ENCODE measurements at places on chromosomes 2 and 18.

DNA sequence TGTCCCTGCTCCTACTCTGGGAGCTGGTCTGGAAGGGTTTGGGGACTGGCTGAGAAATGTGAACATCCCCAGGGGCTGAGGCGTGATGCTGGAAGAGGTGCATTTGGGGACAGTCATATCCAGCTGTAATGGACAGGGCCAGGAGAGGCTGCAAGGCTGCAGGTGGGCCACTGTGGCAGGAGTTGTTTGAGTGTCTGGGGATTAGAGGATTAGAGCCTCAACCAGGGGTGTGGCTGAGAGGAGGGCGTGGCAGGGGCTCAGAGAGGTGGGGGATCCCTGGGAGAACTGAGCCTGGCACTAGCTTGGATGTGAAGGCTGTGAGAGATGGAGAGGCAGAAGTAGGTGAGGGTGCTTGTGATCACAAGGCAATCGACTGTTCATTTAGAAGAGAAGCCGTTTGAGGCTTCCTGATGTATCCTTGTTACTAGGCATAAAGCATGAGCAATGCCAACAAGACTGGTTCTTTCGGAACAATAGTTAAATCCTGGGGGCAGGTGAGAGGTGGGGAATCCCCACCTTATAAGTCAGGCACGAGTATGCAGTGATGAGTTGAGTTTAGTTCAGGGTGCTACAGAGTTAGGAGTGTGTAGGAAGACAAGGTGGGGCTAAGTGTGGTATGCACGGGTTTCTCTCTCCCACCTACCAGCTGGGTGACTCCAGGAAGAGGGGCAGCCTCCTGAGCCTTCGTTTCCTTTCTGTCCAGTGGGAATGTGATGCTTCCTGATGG is 31.9 kb downstream of the SH3RF3 start:
- DNase-seq, result no peak

DNA sequence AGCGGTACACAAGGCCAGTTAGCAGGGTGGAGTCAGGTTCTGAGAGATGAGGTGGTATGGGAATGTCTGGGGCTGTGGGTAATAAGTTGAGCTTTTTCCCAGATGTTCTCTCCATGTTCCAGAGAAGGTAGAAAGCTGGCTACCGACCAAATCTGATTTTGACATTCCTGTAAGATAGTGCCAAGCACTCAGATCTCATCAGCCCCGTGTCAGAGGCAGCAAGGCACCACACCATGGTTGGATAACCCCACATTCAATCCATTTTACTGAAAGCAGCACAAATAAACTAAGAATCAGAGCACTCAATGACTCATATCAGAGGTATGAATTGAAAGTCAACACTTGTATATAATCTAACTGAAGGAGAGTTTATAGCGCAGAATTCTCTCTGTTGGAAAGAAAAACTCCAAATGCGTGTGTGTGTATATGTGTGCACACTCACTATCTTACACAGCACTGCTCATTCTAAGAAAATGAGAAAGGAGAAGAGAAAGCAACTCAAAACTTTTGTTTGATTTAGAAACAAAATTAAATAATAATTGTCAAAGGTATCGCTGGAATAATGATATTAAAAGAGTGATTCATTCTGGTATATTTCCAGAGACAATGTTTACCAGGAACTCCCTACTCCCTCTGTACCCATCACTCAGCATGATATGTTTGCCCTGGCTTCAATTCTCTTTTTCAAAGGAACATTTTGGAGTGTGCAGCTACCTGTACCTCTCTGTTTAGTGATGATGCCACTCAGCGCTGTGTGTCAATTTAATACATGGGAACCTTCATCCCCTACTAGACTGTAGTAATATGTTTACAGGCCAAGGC is 375.1 kb upstream of the ID2 start:
- DNase-seq, result no peak

DNA sequence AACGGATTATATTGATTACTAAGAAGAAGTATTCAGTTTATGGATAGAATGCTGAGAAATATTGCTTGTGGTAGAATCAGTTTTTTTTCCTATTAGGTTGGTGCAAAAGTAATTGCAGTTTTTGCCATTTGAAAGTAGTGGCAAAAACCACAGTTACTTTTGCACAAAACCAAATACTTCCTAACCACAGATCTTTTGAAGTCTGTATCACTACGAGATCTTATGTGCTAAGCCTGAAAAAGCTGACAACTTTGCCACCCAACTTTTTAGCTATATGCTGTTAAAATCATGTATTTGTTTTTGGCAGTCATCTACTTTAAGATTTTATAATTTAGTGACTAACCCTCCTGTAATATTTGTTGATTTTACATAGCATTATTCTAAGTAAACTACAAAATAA is 24.6 kb downstream of the DNAJC10 start:
- DNase-seq, result no peak

- no peak for DNase-seq
Observed at GRCh38 chr2:46245869-46246268, 51.3 kb upstream of the EPAS1 start.

GRCh38 chr18:78573773-78574172 is 405.8 kb upstream of the SALL3 start:
- no peak for DNase-seq

DNA sequence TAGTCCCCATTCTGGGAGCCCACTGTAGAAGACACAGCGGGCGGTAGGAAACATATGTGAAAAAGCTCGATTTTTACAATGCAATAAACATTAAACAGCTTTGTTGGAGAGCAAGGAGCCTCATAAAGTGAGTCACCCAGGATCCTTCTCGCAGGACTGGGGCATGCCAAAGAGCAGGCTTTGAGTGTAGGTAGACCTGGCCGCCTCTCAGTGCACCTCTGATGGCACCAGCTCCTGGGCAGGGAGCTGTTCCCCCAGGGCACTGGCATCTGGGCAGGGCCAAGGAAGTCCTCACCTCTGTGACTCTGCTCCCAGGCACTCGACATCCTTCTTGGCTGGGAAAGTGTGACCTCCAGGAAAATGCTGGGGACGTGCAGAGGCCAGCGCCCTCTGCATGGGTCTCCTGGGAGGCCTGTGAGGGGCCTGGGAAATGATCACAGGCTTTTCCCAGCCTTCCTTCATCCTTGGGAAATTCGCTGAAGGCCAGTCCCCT is 94.2 kb downstream of the POLR1A start:
- no peak for DNase-seq
